Spleen (tissue), 13 donors: ENCODE measurements at places on chromosomes 2 and 18. TPM values are rescaled to one million over a fixed set of nuclear protein-coding genes. Genes with fewer than 3 reads are reported as not detected.

SERPINB2 gene
- not detected for total RNA-seq

AOX1 gene
- total RNA-seq, result 9.9 TPM

NDUFS1 gene
- 66.5 TPM for total RNA-seq

KIAA1328 gene
- total RNA-seq, result 14.5 TPM

NEUROD1 gene
- total RNA-seq, result not detected

LOXHD1 gene
- 2.1 TPM for total RNA-seq

TMEM214 gene
- total RNA-seq, result 87.3 TPM

MARCHF4 gene
- total RNA-seq, result not detected

ERICH2 gene
- not detected for total RNA-seq

IGFBP2 gene
- 296 TPM for total RNA-seq

BOD1L2 gene
- not detected for total RNA-seq

ABCG8 gene
- total RNA-seq, result 0.23 TPM

ELOA2 gene
- total RNA-seq, result not detected

CBLN2 gene
- not detected for total RNA-seq

DAW1 gene
- total RNA-seq, result not detected

LBH gene
- 130 TPM for total RNA-seq

REG3G gene
- total RNA-seq, result not detected

FBXO41 gene
- total RNA-seq, result 15.9 TPM
